ENCODE measurements at places on chromosomes 7 and 10.
A peak's percentile ranks its signal among the peaks of the same experiment; 100 is the strongest.

DNA sequence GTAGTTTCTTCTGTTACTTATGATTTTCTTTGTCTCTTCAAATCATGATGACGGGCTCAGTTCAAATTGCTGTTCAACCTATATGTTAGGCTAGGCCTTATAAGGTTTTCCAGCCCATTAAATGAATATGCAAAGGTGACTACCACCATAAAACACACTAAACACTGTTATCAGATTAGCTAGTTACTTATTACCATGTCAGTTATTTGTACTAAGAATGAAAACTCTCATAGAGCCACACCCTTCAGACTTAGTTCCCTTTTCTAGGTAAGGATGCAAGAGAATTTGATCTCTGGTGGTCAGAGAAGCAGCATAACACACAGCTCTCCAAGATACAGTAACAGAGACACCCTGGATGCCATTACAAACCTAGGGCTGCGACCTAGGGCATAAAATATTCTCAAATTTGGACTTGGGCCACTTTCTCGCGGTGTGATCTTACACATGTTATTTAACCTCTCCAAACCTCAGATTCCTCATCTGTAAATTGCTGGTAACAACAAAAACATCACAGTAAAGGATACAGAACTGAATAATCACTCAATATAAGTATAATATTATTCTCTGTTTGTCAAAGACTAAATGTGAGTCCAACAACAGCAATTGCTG lies 35.6 kb downstream of the ANKMY2 start:
- DNase-seq: no peak

DNA sequence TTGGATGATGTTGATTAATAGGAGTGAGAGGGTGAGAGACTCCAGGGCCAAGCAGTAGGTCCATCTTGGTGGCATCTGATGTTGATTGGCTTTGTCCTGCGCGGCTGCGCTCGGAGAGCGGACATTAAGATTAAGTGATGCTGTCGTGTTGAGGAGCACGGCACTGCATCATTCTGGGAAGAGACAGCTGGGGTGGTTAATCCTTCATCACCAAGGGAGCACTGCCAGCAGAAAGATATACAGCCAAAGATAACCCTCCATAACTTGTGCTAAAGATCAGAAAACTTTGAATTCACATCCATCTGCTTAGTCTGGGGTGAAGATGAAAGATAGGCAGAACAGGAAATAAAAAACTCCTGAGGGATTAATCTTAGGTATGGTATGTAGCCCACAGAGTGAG lies 208.3 kb downstream of the LRMDA start:
- DNase-seq: no peak

DNA sequence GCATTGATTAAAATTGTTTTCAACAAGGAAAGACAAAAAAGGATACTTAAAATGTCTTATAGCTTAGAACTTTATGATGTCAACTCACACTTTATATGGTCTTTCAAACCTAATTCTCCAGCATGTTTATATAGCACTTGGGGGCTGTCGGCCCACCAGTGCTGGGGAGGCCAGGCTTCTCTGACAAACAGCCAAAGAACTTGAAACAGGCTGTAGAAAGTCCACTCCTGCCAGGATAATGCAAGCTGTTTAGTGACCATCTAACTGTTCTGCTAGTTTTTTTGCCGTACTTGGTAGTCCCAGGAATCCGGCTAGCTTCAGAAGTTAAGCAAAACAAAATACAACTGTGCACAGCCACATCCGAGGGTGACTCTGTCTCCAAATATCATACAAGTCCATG lies 13.6 kb upstream of the SOSTDC1 start:
- no peak for DNase-seq

GRCh38 chr10:26857991-26858706 lies 2.6 kb downstream of the ABI1 start:
- no peak for DNase-seq

DNA sequence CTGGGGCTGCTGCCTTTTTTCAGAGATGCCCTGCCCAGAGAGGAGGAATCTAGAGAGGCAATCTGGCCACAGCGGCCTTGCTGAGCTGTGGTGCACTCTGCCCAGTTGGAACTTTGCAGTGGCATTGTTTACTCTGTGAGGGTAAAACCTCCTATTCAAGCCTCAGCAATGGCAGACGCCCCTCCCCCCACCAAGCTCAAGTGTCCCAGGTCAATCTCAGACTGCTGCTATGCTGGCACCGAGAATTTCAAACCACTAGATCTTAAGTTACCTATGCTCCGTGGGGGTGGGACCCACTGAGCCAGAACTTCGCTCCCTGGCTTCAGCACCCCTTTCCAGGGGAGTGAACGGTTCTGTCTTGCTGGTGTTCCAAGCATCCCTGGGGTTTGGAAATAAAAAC lies 77.2 kb downstream of the EXOC4 start:
- DNase-seq: no peak

DNA sequence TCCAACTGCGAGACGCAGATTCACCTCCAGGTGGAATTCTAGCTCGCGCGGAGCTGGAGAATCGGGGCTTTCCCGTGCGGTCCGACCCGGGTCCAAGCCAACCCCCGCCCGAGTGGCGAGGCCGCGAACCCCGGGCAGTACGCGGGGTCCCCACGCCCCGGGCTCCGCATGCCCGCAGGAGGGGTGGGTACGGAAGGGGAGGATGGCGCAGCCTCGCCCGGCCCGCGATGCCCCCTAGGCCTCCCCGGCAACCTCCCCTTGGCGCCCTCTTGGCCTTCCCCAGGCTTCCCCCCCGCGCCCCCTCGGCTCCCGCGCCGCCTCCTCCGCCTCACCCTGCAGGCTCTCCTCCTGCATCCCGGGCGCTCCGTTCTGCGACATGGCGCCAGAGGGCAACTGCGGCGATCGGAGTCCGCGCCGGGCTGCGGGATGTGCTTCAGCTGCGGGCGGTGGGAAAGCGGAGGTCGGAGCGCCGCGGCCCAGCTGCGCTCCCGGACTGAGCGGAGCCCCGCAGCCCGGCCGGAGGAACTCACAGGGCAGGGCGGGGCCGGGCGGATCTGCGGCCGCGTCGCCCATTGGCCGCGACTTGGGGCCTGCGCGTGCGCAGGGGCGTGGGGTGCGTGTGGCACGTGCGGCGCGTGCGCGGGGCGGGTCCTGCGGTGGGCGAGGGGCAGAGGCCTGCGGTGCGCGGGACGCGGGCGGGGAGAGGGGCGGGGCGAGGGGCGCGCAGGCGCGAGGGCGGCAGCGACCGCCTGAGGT lies at the start of gene BNIP3:
Gene BNIP3 (minus strand): TSS at position 495 of the 756 bp plus-strand sequence. CDS start 117 bp downstream, at position 378.
- peak; percentile 93 for DNase-seq

DNA sequence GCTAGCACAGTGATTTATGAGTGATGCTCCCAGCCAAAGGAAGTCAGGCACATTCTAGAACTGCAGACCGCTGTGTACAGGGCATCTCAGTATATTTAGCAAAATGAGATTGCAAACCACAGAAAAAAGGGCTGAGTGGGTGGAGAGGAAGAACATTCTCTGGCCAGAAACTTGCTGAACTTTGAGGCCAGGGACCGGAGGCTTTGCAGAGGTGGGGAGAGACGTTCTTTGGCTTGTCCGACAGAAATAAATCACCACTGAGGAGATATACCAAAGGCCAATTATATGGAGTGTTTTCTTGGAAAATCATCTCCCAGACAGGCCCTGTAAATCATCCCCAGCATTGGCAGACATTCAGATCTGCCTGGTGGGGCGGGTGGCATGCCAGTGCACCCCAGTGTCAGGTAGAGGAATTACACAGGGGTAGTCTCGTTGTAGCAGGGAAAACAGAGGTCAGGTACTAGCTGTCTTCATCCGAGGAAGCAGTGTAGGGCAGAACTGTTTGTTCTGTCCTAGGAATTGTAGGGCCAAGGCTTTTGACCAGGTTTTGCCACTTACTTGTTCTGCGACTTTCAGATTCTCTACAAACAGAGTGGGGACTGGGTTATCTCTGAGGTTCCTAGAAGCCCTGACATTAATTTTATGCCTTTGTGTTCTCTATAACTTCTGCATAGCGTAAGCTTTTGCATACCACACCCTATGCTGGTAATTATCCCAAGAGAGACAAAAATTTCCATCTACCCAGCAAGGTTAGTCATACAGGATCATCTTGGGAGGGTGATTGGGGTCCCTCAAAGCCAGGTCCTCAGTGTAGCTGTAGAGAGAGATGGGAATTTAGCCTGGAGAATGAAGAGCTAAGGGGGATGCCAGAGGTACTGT lies 655.6 kb downstream of the LRMDA start:
- peak; percentile 87 for DNase-seq

DNA sequence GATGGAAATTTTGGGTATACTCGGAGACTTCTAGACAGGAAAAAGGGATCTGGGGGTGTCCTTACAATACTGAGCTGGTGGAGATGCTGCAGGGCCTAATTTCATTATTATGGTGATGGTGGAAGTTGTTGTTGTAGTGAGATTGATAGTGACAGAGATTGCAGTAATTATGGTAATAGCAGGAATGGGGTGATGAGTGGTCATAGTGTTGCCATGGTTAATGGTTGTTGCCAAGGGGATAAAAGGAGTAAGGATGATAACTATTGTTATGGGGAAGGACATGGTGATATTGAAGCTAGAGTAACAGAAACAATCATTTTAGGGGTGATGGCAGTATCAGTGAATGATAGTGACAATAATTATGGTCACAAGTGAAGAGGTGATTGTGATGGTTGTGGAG lies 27.1 kb upstream of the LBX1 start:
- no peak for DNase-seq

DNA sequence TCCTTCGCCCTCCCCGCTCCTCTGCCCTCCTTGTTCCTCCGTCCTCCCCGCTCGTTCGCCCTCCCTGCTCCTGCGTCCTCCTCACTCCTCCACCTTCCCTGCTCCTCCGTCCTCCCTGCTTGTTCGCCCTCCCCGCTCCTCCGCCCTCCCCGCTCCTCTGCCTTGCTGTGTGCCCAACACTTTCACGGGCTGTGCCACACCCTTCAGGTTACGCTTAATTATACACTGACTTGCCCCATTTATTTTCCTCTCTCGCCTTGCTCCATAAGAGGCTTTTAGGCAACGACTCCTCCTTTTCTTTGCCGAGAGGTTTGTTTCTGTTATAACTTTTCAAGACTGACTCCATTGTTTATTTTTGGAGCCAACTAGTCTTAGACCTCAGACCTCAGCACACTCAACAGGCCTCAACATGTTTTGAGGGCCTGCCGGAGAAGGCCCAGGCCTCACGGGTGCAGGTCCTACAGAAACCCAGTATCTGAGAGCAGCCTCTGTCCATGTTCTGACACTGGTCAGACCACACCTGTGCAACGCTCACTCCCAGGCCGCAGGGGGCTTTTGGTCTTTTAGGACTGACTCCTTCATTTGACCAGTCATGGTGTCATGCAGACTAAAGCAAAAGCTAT lies 18.2 kb upstream of the PRKAG2 start:
- no peak for DNase-seq

DNA sequence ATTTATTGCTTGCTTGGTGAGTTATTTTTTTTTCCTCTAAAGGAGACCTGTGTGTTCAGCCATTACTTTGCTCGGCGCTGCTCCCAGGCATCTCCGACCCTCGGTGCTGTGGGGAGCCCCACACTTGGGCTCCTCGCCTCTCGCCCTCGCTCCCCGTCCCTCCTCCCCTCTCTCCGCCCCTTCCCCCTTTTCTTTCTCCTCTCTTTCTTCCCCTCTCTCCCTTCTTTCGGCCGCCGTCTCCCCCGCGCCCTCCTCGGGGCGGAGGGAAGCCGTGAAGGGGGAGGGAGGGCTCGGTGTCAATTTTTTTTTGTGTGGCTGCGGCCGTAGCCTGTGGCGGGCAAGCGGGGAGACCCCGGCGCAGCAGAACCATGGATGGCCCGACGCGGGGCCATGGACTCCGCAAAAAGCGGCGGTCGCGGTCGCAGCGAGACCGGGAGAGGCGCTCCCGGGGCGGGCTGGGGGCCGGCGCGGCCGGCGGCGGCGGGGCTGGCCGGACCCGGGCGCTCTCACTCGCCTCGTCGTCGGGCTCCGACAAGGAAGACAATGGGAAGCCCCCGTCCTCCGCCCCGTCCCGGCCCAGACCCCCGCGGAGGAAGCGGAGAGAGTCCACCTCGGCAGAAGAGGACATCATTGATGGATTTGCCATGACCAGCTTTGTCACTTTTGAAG lies 1.1 kb downstream of the AUTS2 start:
- DNase-seq: peak; percentile 23

GRCh38 chr7:119964788-119965542 lies 308.0 kb upstream of the KCND2 start:
- no peak for DNase-seq
